ENCODE measurements at places on chromosomes 4 and X.

- DNase-seq = no peak
Observed at GRCh38 chrX:68896581-68896980, 67.8 kb downstream of the EFNB1 start.

- DNase-seq = no peak
Observed at GRCh38 chr4:153310793-153311192, 33.7 kb upstream of the MND1 start.

DNA sequence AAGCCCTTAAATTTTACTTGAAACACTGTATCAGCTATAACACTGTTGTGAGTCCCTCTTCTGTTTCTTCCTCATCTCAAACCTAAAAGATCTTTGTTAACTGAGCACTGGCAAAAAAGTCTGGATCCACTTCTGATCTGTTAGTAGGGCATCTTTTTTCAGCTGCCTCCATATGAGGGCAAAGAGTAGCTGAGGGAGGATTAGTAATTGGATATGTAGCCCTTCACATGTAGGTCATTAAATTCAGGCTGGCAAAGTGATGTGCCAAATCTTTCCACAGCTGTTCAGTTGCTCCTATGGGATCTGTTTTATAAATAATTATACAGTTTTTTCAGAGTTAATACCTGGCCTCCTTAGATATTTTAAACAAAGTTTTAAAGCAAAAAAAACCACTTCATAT, 1.1 kb upstream of the TRMT10A start:
- no peak for DNase-seq

DNA sequence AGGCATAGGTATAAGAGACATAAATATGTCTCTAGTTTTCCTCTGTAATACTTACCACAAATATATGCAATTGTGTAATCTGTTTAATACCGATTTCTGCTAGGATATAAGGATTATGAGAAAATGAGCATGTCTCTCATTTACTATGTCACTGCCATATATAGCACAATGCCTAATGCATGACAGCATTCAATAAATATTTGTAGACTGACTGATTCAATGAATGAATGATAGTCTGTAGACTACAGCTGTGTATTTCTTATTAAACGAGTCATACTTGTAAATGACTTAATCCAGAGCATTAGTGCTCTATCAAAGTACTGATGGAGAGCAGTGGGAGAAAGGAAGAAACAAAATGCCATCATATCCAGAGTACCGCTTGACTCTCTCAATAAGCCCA, 175.6 kb downstream of the PPP3CA start:
- DNase-seq = no peak

GRCh38 chrX:106203315-106203714, 35.2 kb downstream of the PWWP3B start:
- DNase-seq = no peak

- DNase-seq = no peak
Observed at GRCh38 chr4:151315212-151315886, 10.1 kb downstream of the SH3D19 start.

DNA sequence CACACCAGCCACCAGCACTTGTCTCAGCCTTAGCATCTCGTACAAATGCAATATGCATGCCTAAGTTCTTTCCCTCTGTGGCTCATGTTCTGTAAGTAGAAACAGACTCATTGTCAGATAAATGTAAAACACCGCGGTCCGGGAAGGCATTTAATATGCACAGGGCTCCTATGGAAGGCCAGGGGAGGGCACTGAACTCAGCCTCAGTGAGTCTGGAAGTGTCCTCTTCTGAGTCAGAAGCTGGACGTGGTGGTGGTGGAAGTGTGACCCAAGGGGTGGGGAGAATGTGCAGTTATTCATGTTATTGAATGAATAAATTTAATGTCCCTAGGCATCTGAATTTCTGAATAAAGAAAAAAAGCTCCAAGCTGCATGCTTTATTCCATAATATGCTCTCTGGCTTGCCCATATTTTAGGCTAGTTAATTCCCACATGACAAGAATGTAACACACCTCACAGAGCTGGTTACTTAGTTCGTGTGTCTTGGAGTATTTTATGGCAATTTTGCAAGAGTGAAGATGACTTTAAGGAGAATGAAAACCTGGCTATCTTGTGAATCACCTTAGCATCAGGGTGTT, 193.1 kb upstream of the GATB start:
- no peak for DNase-seq

GRCh38 chr4:159904906-159905305, 802.0 kb downstream of the RAPGEF2 start:
- no peak for DNase-seq

DNA sequence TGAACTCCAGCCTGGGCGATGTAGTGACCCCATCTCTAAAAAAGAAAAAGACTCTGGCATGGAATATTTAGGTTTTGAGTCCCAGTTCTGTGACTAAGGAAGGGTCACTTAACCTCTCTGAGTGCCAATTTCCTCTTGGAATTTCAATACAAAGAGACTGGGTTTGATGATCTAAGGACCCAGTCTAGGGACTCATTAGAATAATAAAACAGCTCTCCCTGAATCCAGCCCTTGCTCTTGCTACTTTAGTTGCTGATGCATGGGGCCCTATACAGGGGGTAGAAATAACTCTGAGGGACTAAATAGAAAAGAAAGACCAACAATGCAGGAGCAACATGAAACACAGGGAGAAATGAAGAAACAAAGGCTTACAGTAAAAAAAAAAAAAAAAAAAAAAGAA, 12.6 kb downstream of the C4orf54 start:
- no peak for DNase-seq

GRCh38 chrX:12898073-12898472, 8.3 kb upstream of the TLR8 start:
- DNase-seq = no peak

DNA sequence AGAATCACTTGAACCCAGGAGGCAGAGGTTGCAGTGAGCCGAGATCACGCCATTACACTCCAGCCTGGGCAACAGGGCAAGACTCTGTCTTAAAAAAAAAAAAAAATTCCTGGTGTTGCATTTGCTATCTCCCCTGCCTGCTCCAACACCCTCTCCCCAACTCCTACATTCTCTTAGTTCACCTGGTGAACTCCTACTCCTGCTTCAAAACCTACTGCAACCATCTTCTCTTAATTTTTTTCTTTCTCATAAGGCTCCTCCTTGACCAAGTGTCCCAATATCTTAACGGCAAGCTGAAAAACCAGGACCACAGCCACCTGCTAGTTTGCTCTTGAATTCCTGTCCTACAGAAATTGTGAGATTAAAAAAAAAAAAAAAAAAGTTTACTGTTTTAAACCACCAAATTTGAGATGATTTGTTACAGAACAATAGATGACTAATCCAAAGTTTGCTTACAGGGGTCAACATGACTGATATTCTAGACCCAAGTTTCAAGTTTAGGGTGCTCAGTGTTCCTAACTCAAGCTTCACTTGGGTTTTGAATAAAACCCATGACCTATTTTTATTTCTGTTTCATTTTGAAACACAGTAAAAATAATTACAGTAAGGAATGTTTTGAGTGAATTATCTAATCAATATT, 13.1 kb upstream of the ANXA5 start:
- no peak for DNase-seq

- DNase-seq = no peak
Observed at GRCh38 chr4:8326206-8326605, 56.7 kb downstream of the HTRA3 start.

- DNase-seq = no peak
Observed at GRCh38 chr4:180557950-180558349, 1685.3 kb upstream of the TENM3 start.

GRCh38 chr4:110092646-110093045, 105.8 kb downstream of the ELOVL6 start:
- DNase-seq = no peak

- no peak for DNase-seq
Observed at GRCh38 chr4:111113591-111113990, 490.7 kb upstream of the PITX2 start.

- no peak for DNase-seq
Observed at GRCh38 chrX:153922932-153923857, 2.9 kb downstream of the ARHGAP4 start.

GRCh38 chr4:7788694-7789425, 150.8 kb downstream of the AFAP1 start:
- peak; percentile 35 for DNase-seq

DNA sequence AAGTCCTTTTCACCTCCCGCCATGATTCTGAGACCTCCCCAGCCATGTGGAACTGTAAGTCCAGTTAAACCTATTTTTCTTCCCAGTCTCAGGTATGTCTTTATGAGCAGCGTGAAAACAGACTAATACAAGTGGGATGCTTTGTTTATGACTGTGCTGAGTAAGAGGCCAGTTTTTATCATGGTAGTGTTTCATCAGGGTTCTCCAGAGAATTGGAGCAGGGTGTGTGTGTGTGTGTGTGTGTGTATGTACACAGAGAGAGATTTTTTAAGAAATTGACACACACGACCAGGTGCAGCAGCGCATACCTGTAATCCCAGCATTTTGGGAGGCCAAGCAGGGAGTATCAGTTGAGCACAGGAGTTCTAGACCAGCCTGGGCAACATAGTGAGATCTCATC, 34.6 kb upstream of the SLC2A9 start:
- no peak for DNase-seq

GRCh38 chr4:150283689-150284088, 205.4 kb downstream of the DCLK2 start:
- DNase-seq = no peak

DNA sequence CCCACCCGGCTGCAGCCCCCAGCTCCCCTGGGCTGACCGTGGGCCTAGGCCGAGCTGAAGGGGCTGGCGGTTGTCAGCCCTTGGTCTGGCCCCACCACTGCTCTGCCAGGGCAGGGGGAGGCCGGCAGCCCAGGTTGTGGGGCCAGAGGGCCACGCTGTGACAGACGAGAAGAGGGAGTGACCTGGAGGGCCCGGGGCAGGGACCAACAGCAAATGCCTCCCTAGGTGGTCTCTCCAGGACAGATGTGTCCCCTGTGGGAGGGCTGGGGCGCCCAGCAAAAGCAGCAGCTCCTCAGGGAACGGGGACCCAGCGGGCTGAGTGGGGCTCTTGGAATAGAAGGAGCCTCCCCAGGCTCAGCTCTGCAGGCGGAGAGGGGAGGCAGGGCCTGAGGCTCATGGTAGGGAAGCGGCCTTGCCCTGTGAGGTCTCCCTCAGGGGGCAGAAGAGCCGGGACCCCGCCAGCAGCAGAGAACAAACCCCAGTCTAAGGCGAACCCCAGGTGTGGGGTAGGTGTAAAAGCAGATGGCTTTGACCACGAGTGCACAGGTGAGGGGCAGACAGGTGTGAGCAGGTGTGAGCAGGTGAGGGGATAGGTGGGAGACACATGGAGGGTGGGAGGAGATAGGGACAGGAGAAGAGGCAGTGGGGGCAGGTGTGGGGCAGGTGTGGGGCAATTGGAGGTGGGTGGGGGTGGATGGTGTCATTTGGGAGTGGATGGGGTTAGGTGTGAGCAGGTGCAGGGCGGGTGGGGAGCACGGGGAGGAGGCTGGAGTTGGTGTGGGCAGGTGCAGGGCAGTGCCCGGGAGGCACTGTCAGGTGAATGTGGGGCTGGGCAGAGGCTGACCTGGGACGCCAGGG, 34.1 kb upstream of the SPON2 start:
- DNase-seq = no peak

- no peak for DNase-seq
Observed at GRCh38 chr4:53044651-53044960, 182.5 kb downstream of the RASL11B start.

- DNase-seq = no peak
Observed at GRCh38 chrX:134600714-134601113, 57.6 kb downstream of the PLAC1 start.

DNA sequence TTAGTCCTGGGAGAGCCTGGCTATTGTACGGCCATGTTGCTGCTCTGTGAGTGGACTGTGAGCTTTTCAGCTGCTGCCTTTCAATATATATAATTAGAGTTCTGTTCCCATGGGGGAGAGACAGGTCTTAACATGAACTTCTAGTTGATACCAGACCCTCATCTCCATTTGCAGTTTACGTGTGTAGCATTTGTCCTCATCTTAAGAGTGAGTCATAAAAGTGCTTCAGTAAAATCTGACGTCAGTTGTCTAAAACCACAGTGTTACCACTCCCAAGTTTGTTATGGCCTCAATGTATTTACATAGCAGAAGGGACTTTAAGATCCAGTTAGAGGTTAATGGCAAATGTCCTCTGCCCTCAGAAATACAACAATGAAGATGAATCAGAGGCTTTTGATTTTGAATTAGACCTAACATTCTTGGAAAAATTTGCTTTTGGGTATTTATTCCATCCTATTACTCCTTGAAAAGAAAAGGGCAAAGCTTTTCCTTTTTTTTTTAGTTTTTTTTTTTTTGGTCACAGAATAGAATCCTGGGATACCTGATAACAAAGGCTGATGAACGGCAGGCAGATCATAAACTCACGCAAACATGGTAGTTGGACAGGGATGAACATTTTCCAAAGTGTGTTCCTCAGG, 38.6 kb downstream of the PHOX2B start:
- no peak for DNase-seq

DNA sequence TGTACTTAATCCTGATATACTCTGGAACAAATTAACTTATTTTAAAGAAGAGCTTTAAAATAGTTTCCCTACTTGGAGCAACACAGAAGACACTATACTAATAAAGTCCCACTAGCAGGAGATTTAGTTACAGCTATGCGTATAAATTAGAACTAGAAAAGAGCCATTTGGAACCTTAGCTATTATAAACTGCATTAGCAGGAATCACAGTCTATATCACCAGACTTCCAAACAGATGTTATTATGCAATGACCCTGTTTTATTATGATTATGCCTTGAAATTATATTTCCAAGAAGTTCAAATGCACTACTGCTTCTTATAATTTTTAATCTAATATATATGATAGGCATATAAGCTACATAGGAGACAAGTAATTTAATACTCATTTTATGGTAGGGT, 95.5 kb upstream of the WDR44 start:
- DNase-seq = no peak

- DNase-seq = no peak
Observed at GRCh38 chr4:61299316-61299715, 99.2 kb downstream of the ADGRL3 start.

- DNase-seq = peak; percentile 56
Observed at GRCh38 chr4:141158219-141158618, 24.9 kb upstream of the RNF150 start.

DNA sequence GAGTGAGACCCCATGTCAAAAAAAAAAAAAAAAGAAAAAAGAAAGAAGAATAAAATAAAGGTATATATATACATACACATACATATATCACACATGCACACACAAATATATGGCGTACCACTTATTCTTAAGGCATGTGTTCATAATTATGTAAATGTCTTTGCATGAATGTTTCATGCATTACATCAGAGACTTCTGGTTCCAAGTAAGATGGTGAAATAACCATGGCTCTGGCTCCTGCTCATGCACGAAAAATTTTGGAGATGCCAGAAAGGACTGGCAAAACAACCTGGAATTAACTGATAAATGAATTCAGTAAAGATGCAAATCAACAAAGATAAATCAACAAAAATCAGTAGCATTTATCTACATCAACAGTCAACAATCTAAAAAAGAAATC, 19.7 kb upstream of the FHIP1A start:
- no peak for DNase-seq

GRCh38 chr4:118389721-118390120, 36.9 kb upstream of the PRSS12 start:
- DNase-seq = no peak

All from inflammatory macrophage treated with lipopolysaccharide for 1 hour (primary cell).